Endothelial cell (in vitro differentiated cells): ENCODE measurements at places on chromosomes 5 and 9. TPM values are rescaled to one million over a fixed set of nuclear protein-coding genes. Genes with fewer than 3 reads are reported as not detected.
A peak's percentile ranks its signal among the peaks of the same experiment; 100 is the strongest.

DNA sequence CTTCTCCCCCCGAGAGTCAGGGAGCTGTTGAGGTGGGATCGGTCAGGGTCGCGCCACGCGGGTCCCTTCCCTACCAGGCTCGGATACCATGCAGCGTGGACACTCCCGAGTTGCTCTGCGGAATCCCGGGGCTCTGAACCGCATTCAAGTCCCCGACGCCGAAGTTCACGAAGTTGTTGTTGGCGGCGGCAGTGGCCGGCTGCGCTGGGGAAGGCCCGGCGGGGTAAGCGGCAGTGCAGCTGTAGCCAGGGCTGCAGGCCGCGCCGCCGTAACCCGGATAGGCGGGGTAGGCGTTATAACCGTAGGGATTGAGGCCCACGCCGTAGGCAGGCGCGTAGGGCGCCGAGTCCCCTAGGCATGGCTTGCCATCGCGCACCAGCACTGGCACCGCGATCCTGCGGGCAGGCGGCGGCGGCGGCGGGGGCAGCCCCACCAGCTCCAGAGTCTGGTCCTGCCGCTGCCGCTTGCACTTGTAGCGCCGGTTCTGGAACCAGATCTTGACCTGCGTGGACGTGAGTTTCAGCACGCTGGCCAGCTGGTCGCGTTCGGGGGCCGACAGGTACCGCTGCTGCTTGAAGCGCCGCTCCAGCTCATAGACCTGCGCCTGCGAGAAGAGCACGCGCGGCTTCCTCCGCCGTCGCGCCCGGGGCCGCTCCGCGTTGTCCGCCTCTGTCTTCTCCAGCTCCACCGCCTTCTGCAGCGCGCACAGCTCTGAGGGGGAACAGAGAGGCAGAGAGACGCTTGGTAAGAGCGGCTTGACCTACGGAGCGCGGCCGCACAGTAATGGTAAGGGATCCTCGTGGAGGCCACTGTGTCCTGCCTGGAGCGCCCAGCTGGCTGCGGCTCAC is 2.3 kb downstream of the NKX2-5 start:
- H3K27me3 ChIP-seq: peaks cover 54% of the 10 kb centered on the region
- peak overlapping the region; percentile 51 for H3K4me3 ChIP-seq
- H3K4me1 ChIP-seq: peaks cover 29% of the 10 kb centered on the region
- no peaks in the 10 kb centered on the region for H3K36me3 ChIP-seq
- no peak overlapping the region for H3K27ac ChIP-seq

GRCh38 chr5:128498844-128499455 is 39.1 kb downstream of the FBN2 start:
- DNase-seq: peak; percentile 13
- peaks cover 11% of the 10 kb centered on the region for H3K36me3 ChIP-seq
- H3K27me3 ChIP-seq: no peaks in the 10 kb centered on the region
- no peak overlapping the region for H3K4me3 ChIP-seq

DNA sequence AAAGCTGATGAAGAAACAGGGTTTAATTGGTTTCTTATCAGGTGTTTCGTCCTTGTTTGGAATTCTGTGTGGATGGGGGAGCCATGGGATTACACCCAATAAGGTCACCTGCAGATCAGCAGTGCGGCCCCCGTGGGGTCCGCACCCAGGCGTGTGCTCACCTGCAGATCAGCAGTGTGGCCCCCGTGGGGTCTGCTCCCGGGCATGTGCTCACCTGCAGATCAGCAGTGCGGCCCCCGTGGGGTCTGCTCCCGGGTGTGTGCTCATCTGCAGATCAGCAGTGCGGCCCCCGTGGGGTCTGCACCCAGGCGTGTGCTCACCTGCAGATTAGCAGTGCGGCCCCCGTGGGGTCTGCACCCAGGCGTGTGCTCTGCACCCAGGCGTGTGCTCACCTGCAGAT is 41.7 kb upstream of the CEP72 start:
- no peak for DNase-seq
- peaks cover 8% of the 10 kb centered on the region for H3K36me3 ChIP-seq
- no peak overlapping the region for H3K4me3 ChIP-seq
- H3K27me3 ChIP-seq: peaks cover 20% of the 10 kb centered on the region
- H3K27ac ChIP-seq: no peak overlapping the region

Gene IL33
- total RNA-seq: 0.31 TPM

Gene PRPF4
- 20.5 TPM for total RNA-seq

Gene TTC23L
- total RNA-seq: 0.26 TPM

DNA sequence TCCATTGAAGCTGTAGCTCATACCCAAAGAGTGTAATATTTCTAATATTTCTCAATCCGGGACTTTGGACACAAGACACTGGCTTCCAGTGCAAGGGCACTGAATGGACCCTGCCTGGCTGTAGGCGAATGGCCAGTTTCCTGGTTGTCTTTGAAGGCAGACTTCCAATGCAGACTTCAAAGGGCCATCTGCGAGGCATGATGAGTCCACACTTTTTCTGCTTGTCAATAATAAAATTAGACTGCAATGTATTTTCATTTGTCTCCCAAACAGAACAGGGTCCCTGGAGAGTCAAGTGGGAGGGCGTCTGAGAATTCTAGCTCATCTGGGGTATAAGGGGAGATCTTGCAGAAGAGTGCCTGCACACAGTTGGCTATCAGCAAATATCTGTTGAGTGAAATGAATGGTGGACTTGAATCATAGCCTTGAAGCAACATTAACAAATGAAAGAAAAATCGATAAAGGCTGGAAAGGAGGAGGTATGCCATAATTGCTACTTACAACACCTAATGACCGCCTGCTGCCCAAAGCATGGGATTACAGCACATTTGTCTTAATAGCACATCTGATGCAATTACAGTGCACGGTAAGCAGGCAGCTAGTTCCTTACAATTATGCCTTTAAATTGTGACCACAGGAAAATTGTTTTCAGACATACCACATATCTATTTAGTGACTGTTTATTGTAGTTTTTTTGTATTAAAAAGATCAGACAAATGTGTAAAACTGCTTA is 137.5 kb downstream of the ARHGEF28 start:
- H3K27ac ChIP-seq: no peak overlapping the region
- peaks cover 8% of the 10 kb centered on the region for H3K36me3 ChIP-seq
- DNase-seq: no peak

Gene PAEP
- total RNA-seq: not detected

- no peak overlapping the region for H3K4me3 ChIP-seq
- no peaks in the 10 kb centered on the region for H3K36me3 ChIP-seq
- H3K4me1 ChIP-seq: peaks cover 8% of the 10 kb centered on the region
- DNase-seq: no peak
- no peaks in the 10 kb centered on the region for H3K27me3 ChIP-seq
Measured at GRCh38 chr9:98917746-98918487, 25.8 kb upstream of the COL15A1 start.

DNA sequence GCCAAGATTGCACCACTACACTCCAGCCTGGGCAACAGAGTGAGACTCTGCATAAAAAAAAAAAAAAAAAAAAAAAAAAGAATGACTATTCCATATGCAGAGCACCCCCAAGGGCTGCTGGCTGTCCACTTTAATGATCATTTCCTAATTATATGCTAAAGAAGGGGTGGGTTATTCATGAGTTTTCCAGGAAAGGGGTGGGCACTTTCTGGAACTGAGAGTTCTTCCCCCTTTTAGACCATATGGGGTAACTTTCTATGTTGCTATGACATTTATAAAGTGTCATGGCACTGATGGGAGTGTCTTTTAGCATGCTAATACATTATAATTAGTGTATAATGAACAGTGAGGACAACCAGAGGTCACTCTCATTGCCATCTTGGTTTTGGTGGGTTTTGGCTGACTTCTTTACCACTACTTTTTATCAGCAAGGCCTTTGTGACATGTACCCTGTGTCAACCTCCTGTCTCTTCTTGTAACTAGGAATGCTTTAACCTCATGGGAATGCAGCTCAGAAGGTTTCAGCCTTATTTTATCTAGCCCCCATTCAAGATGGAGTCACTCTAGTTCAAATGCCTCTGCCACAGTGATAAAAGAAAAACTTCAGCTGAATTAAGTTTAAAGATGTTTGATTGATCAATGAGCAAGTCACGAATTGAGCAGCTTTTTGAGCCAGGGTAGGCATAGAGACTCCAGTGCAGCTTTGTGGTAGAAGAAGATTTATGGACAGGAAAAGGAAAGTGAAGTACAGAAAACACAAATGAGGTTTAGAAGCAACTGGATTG is 7.1 kb upstream of the NANS start:
- H3K4me1 ChIP-seq: no peaks in the 10 kb centered on the region
- no peaks in the 10 kb centered on the region for H3K36me3 ChIP-seq
- H3K4me3 ChIP-seq: no peak overlapping the region

DNA sequence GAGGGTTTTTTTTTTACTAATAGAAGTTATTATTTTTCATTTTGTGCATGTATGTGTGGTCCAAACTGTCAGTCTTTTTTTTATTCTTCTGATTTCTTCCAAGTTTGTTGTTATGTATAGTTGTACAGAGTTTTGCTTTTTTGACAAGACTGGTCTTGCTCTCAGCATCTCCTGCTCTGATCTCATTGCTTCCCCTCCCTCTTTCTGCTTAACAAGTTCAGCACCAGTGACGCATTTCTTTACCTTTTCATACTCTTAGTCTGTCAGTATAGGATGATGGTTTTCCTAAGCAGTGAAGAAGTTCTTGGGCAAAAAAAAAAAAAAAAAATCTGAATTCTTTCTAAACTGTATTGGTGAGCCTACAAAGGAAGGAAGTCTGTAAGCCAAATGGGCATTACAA is 135.1 kb downstream of the CD180 start:
- DNase-seq: no peak
- H3K27ac ChIP-seq: no peak overlapping the region
- H3K4me1 ChIP-seq: peaks cover 21% of the 10 kb centered on the region
- H3K27me3 ChIP-seq: no peaks in the 10 kb centered on the region
- no peak overlapping the region for H3K4me3 ChIP-seq
- H3K36me3 ChIP-seq: peaks cover 7% of the 10 kb centered on the region

- no peak overlapping the region for H3K4me3 ChIP-seq
- H3K27me3 ChIP-seq: peaks cover 5% of the 10 kb centered on the region
- peaks cover 3% of the 10 kb centered on the region for H3K36me3 ChIP-seq
- DNase-seq: no peak
Measured at GRCh38 chr5:173868096-173868880, 19.9 kb upstream of the CPEB4 start.

DNA sequence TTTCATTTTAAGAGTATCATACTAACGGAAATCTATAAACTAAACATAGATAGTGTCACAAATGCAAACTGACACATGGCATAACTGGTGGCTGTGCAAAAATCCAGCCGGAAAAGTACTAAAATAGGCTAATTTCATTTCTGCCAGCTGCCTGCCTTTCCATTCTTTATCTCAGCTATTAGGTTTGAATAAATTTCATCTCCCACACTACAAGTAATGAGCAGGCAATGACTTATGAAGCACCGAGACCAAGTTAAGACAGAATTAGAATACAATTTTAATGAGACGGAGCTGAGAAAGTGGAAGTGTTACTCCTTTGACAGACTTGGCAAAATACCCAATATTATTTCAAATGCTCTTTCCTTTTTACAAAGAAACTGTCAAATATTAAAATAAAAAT is 258.8 kb upstream of the ZNF608 start:
- no peak for DNase-seq
- no peaks in the 10 kb centered on the region for H3K27me3 ChIP-seq
- H3K36me3 ChIP-seq: no peaks in the 10 kb centered on the region
- no peak overlapping the region for H3K4me3 ChIP-seq
- peaks cover 7% of the 10 kb centered on the region for H3K4me1 ChIP-seq

DNA sequence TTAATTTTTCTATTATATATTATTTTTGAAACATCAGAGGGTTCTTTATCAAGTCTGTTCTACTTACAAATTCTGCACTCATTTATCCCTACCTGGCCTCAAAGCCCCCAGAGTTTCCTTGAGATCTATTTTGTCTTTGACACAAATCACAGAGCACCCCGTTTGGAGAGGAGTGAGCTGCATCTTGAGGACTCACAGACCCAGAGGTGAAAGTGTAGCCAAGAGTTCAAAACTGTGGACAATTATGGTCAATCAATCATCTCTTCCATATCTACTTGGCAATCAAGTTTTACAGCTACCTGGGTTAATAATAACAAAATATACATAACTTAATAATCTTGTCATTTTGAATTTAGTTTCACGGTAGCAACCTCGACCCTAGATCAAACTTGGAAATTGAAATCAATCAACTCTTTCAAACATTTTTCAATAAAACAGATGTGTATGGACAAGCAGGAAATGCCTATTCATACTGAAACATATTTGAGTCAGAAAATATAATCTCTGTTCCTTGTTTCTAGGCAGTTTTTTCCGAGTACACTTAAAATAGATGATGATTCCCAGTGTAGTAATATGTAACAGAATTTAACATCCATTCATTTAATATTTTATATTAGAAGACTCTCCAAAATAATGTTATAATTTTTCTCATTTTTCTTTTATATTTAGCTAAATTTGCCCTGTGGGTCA is 13.7 kb upstream of the SYK start:
- H3K36me3 ChIP-seq: no peaks in the 10 kb centered on the region
- peaks cover 2% of the 10 kb centered on the region for H3K27me3 ChIP-seq

Gene RANBP17
- total RNA-seq: 22.7 TPM

DNA sequence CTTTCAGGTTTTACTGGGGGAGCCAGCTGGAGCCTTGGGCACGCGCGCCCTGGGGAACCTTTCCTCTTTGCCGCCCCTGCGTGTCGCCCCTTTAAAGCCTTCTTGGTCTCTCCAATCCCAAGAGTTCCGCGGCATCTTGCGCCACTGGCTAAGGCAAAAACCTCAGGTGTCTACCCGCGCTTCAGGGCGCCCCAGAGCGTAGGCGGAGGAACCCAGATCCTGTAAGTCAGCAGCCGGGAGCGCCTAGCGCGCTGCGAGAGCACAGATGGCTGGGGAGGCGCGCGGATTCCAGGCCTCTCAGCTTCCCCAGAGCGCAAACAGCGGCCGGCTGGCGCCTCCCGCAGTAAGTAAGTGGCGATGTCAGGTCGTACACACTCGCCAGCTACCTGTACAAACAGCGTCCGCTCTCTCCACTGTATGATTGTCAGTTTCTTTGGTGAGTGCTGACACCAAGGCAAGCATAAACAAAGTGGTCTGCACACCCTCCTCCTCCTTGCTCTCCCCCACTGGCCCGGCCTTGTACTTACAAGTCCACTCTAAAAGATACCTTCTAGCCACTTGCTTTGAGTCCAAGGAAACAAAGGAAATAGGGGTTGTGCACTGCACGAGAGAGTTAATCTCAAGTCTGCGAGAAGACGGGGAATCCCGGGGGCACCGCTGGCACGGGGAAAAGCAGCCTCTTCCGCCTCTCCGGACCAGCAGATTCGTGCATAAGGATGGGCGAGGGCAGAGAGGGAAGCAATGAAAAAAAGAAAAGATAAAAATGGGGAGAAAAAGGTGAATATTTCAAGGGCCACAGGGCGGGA is 2.9 kb downstream of the HTR1A start:
- H3K36me3 ChIP-seq: no peaks in the 10 kb centered on the region
- peaks cover 17% of the 10 kb centered on the region for H3K4me1 ChIP-seq
- H3K4me3 ChIP-seq: peak overlapping the region; percentile 79
- peaks cover 11% of the 10 kb centered on the region for H3K27me3 ChIP-seq
- no peak overlapping the region for H3K27ac ChIP-seq

DNA sequence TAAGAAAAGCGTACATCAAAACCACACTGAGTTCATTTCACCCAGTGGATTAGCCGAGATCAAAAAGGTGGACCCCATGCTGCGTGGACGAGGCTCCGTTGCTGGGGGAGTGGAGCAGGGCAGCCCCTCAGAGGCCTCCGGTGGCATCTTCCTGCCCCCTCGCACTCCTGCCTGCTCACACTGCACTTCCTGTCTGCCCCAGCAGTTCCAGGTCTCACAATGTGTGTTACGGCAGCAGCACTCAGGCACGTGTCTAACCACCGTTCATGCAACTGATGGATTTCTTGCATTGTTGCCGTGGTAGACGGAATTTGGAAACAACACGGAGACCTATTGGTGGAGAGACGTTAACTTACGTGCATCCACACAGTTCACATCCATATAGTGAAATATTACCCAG is 196.6 kb upstream of the OTULINL start:
- H3K4me1 ChIP-seq: peaks cover 31% of the 10 kb centered on the region
- H3K36me3 ChIP-seq: peaks cover 65% of the 10 kb centered on the region
- H3K27me3 ChIP-seq: peaks cover 8% of the 10 kb centered on the region
- peak overlapping the region; percentile 78 for H3K27ac ChIP-seq
- DNase-seq: peak; percentile 12

Gene PAIP1
- 92.4 TPM for total RNA-seq

Gene LECT2
- total RNA-seq: not detected
